ACHN (cell line): ENCODE measurements at places on chromosomes 16 and 17.

DNA sequence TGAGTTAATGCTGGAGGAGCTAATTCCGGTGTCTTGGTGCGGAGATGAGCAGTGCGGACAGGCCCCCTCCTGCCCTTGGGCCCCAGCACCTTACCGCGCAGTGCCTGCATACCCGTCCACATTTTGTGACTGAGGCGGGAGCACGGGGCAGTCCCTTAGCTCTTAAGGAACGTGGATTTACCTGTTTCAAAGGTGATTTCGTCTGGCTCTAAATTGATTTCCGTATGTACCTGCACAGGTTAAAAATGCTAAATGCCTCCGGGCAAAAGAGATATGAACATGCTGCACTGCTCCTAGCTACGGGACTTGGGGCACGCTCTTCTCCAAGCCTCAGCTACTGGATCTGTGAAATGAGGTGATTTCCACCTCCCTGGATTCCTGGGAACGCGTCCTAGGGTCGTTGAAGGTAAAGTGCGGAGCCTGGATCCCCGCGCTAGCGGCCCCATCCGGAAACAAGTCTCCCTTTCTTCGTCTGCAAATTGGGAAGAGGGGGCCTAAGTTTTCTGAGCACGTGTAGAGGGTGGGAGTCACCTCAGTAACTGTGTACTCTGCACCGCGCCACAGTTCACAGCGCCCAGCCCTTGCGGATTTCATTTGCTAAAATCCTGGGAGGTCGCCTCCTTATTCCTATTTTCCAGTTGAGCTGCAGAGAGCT lies 669 bp upstream of the CRISPLD2 start:
- no peak for DNase-seq

DNA sequence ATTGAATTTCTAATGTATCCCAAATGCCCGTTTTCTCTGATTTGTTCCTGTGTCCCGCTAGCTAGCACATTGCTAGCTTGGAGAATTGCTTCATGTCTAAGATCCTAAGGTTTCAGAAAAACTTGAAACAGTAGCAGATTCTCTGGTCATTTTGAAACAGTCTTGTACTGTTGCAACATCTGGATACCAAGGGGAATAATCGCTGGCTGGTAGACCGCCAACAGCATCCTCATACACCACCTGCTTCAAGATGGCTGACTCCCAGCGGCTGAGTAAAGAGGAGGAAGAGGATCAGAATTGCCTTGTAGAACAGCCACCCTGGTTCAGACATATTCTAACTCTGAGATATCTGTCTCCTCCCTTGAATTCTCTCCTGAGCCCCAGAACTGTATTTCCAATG lies 226.7 kb upstream of the ELAC2 start:
- no peak for DNase-seq

- DNase-seq = no peak
Observed at GRCh38 chr17:9258115-9259015, 237.1 kb downstream of the NTN1 start.

GRCh38 chr17:44584443-44584842 lies 27.2 kb downstream of the FZD2 start:
- DNase-seq = no peak

GRCh38 chr17:40553694-40554534 lies 11.4 kb downstream of the CCR7 start:
- DNase-seq = no peak

DNA sequence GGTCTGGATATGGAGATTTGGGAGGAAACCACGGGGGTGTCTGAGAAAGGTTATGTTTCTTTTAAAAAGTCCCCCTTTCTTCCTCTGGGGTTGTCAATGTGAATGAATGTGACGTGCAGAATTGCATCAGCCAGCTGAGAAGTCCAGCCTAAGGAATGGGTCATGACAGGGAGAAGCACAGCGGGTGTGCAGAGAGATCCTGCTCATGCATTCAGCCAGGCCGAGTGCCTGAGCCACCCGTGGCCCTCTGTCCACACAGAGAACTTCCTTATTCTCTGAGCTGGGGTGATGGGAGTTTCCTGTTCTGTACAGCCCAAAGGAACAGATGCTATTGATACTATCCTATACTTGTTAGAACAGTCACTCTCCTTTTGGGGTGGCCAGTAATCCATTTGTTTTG lies 117.9 kb downstream of the CPPED1 start:
- DNase-seq = no peak

- DNase-seq = no peak
Observed at GRCh38 chr16:14280541-14280940, 209.4 kb downstream of the MRTFB start.

- no peak for DNase-seq
Observed at GRCh38 chr16:17970816-17971331, 365.7 kb downstream of the NPIPA8 start.

DNA sequence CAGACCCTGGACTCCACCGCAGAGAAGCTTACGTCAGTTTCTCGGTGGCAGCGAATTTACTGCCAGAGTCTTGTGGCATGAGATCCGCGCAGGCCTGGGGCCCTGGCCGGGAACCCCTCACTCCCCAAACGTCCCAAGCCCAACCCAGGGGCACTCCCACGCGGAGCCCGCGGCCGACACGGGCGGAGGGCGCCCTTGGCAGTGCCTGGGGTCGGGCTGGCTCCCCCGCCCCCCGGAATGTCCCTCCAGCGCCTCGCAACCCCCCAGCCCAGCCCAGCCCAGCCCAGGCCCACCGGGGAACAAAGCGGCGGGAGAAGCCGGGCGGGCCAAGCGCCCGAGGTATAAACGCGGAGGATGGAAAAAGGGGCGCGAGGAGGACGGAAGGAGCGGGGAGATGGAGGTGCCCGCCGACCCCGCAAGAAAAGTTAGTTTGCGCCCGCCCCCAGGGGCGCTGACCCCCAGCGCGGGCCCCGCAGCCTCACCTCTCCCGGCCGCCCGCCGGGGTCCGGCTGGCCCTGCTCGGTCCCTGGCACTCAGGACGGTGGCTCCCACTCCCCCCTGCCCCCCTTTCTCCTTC lies 330 bp downstream of the CASKIN2 start:
- peak; percentile 18 for DNase-seq

GRCh38 chr16:22300427-22301071 lies 3.3 kb downstream of the POLR3E start:
- peak; percentile 71 for DNase-seq

DNA sequence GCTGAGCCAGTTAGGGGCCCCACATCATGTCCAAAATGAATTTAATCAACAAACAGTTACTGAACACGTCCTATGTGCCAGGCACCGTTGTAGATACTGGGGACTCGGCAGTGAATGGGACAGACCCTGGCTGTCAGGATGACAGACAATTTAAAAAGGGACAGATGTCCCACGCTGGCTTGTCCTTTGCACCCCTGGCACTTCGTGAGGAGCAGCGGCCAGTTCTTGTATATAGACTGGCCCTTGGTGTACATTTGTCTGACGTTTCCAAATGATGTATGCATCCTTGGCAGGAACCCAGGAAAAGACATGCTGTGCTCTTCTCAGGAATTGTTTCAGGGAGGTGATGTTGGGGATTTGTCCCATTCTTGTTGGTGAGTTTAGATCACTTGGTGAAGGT lies 21.1 kb downstream of the IL4R start:
- DNase-seq = no peak

GRCh38 chr16:54942353-54942943 lies 11.8 kb downstream of the IRX5 start:
- no peak for DNase-seq

DNA sequence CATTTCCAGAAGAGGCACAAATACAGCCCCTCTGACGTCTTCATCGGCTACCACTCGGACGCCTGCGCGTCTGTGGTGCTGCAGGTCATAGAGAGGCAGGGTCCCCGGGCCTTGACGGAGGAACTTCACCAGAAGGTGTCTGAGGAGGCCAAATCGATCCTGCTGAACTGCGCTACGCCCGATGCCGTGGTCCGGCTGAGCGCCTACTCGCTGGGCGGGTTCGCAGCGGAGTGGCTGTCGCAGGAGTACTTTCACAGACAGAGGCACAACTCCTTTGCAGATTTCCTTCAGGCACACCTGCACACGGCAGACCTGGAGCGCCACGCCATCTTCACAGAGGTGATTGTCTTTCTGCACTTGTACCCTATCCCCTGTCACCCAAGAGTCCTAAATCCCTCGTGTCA lies 67.0 kb upstream of the ENDOV start:
- no peak for DNase-seq
